ENCODE measurements at places on chromosomes 12 and 14.

- no peak for DNase-seq
Observed at GRCh38 chr12:47823422-47824086, 3.9 kb upstream of the HDAC7 start.

GRCh38 chr14:81157431-81157830, 63.3 kb downstream of the GTF2A1 start:
- no peak for DNase-seq

DNA sequence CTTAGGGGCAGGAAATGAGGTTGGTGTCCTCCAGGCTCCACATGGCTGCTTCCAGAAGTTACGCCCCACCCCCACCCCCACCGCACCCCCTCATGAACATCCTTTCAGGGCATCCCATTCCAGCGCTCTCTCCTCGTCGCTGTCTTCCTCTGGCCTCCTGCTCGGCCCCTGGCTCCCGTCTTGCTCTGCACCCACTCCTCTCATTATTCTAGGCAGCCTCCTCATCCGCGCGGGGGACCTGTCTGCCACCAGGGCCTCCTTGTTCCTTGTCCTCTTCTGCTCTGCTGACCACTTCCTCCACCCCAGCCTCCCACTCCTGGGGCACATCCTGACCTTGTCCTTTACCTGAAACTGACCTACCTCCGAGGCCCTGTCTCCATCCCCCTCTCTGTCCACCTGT, 29.8 kb upstream of the PLEKHG6 start:
- no peak for DNase-seq

- DNase-seq, result no peak
Observed at GRCh38 chr14:83885837-83886293, 1644.1 kb upstream of the FLRT2 start.

DNA sequence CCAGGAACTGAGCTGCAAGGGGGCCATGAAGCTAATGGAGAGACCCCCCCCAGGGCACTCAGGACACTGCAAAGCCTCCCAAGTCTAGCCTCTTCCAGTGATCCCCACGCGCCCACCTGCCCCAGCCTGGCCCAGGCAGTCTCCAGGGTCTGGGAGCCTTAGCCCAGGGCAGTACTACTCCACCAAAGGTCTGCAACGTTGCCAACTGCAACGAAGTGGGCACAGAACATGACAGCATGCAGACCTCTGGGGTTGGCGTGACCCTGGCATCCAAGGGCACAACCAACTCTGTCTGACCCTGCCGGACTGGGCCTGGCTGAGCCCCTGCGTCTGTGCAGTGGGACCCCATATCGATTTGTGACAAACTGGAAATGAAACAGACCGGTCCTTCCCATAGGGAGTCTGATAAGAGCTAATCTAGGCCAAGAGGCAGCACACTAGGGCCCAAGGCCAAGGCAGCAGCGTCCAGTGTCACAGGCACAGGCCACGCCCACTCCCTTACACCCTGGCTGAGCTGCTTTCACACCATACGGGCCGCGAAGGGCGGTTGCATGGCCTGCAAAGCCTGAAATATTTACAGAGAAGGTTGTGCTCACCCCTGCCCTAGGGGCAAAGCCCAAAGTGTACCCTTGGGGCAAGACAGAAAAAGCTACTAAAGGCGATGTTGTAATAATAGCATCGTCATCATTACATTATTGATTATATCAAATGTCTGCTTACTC, 76.7 kb downstream of the NCOR2 start:
- no peak for DNase-seq

DNA sequence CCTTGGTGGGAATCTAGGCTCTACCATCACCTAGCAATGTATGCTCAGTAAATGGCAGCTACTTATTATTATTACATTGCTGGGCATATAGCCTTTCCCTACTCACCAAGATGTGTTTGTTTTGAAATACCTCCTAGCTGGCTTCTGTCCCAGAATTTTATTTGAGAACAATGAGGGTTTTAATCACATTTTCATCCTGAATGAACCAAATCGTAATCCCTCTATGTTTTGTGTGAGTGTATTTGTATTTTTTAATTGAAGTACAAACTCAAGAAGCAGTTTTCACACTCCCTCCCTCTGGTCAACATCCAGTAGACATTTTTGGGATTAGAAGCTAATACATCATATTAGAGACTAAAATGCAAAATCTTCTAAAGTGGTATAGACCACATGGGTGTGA, 7.6 kb downstream of the SLC7A8 start:
- DNase-seq, result no peak

DNA sequence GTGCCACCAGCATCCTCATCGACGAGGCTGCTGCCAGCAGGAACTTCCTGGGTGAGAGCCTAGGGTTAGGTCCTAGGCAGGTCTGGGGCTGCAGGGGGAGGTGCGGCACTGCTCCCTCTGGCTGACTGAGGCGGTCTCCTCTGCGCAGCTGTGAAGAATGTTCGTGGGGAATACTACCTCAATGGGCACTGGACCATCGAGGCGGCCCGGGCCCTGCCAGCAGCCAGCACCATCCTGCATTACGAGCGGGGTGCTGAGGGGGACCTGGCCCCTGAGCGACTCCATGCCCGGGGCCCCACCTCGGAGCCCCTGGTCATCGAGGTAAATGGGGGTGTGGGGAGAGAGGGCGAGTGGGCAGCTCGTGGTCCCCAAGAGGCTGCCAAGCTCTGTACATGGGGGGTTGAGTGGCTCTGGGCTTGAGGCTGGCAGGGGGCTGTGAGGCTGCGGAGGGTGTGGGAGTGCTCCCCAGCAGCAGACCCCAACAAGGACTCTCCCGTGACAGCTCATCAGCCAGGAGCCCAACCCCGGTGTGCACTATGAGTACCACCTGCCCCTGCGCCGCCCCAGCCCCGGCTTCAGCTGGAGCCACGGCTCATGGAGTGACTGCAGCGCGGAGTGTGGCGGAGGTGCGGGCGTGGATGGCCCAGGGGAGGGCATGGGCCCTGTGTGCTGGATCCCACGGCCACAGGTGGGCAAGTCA, 14.4 kb downstream of the PAPLN start:
- no peak for DNase-seq

GRCh38 chr14:96588410-96589257, 86.5 kb downstream of the PAPOLA start:
- DNase-seq, result peak; percentile 18

GRCh38 chr14:58401587-58401986, 5.9 kb downstream of the TOMM20L start:
- DNase-seq, result no peak

- no peak for DNase-seq
Observed at GRCh38 chr12:13686260-13686659, 295.1 kb downstream of the GRIN2B start.

DNA sequence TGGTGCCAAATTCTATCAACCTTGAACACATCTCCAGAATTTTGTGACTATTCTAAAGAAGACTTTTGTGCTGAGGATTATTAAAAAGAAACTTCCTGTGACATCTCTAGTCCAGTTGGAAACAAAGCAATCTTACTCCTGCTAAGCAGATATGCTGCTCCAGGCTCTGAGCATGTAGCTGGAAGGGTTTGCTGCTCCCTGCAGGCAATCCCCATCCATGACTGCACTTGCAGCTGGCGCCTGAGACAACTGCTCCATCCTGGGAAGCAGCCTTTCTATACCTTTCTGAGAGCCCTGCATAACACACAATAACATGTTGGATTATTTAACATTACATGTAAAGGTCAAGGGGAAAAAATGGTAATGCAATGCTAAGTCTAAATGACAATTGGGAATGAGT, 105.1 kb downstream of the NDUFA12 start:
- DNase-seq, result no peak

DNA sequence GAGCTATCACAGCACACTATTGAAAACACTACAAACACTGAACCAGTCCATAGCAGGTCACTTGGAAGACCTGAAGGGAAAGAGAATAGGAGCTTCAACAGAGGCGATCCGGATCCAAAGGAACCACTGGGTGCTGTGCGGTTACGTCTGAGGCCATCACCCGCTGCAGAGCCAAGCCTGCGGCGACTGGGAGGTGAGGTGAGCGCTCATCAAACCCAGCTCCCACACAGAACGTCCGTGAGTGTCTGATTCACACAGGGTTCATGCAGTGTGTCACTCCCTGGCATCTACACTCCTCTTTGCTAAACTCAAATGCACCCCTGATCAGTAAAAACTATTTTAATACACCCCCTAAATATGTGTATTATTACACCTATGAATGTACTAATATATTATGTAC, 64.1 kb downstream of the TMEM132D start:
- no peak for DNase-seq

GRCh38 chr12:92268946-92269345, 123.3 kb upstream of the BTG1 start:
- no peak for DNase-seq

GRCh38 chr12:124952801-124953200, 36.1 kb downstream of the DHX37 start:
- DNase-seq, result no peak

- no peak for DNase-seq
Observed at GRCh38 chr12:70252832-70253231, 9.6 kb downstream of the CNOT2 start.

DNA sequence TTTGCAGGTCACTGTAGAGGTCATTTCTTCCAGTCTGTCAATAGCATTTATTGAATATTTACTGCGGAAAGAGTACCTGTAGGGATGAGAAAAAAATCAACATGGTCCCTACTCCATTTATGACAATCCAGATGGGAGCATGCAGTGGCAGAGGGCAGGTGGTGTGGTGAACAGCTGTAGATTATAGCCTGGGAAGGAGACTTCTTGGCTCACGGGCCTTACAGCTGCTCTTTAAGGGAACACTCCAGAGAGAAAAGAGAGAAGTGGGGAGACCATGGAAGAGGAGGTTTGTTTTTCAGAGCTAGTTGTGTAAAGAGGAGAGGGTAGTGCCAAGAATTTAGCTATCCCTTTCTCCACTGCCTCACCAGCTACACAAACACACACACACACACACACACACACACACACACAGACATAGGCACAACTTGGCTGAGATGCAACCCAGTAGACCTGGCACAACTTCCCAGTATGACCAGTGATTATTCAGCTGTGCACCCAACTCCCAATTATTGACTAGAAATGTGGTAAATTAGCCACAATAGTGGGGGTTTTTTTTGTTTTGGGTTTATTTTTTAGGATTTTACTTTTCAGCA, 41.0 kb downstream of the GPHB5 start:
- no peak for DNase-seq

DNA sequence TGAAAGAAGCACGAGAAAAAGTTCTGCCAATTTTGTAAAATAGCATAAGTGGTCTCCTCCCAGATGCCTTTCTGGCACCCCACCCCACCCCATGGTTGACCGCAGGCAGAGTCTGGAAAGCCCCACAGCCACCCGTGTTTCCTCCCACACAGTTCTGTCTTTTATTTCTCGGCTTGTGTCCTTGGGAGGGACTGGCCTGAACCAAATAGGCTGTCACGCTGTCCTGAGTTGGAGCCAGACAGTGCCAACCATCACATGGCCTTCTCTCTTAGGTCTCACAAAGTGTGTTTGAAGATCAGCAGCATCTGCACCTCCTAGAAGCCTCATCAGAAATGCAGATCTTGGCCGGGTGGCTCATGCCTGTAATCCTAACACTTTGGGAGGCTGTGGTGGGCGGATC, 10.2 kb upstream of the LTA4H start:
- no peak for DNase-seq

GRCh38 chr12:5621329-5621728, 189.4 kb downstream of the NTF3 start:
- DNase-seq, result no peak

DNA sequence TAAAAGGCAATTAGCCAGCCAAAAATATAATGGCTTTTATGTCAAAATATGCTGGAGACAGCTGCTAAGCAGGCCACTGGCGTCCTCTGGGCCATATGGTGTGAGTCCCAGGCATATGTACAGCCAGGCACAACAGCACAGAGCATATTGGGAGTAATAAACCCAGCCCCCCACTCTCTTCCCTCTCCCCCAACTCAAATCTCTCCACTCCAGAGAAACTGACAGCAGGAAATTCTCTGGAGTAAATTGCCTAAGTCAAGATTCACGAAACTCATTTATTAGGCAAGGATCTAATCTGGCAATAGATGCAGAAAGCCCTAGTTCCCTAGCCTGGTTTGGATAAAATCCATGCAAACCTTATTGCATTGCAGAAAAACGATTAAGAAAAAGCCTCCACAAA, 147.9 kb upstream of the SEL1L start:
- DNase-seq, result no peak

Data from ecto neural progenitor cell (in vitro differentiated cells).